NCI-H69 (cell line): ENCODE measurements at places on chromosomes 5 and 9.

DNA sequence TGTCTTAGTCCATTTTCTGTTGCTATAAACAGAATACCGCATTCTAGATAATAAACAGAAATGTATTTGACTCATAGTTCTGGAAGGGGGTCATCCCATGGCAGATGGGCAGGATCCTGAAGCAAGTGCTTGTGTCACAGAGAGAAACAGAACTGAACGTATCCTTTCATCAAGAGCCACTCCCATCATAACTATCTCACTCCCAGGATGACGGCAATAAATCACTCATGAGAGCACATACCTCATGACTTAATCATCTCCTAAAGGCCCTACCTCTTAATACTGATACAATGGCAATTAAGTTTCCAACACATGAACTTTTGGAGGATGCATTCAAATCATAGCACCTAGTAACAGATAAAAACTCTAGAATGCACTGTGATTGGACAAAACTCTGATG lies 142.9 kb downstream of the CAMK4 start:
- peak; percentile 59 for DNase-seq

- DNase-seq = peak; percentile 73
Observed at GRCh38 chr5:98927242-98927988, 1.4 kb downstream of the CHD1 start.

- no peak for DNase-seq
Observed at GRCh38 chr9:87034841-87035240, 87.5 kb upstream of the GAS1 start.

DNA sequence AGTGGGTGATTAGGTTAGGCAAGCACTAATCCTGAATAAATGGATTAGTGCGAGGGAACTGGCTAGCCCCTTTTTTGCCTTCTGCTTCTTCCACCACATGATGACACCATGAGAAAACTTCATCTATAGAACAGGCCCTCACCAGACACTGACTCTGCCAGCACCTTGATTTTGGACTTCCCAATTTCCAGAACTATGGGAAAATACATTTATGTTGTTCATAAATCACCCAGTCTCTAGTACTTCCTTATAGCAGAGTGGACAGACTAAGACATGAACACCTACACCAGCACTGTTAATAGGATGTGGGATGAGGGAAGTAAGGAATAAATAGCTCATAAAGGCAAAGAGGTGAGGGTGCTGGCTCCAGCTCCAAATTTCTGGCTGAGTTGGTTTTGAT lies 1.4 kb downstream of the ZNF622 start:
- DNase-seq = no peak

DNA sequence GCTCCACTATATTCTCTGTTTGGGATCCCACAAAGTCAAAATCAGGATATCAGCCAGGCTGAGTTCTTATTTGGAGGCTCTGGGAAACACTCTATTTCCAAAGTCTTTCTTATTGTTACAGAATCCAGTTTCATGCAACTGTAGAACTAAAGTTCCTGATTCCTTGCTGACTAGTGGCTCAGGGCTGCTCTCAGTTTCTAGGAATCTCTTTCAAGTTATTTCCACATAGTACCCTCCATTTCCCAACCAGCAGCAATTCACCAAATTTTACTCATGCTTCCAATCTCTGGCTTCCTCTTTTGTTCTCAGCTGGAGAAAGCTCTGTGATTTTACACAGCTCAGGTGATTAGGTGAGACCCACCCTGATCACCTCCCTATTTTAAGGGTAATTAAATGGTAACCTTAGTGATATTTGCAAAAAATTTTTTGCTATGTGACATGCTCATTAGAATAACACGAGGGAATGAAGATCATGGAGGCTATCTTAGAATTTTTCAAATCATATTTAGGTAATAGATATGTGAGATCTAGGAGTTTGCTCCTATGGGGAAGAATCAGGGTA lies 794.9 kb upstream of the ARRDC3 start:
- DNase-seq = no peak

DNA sequence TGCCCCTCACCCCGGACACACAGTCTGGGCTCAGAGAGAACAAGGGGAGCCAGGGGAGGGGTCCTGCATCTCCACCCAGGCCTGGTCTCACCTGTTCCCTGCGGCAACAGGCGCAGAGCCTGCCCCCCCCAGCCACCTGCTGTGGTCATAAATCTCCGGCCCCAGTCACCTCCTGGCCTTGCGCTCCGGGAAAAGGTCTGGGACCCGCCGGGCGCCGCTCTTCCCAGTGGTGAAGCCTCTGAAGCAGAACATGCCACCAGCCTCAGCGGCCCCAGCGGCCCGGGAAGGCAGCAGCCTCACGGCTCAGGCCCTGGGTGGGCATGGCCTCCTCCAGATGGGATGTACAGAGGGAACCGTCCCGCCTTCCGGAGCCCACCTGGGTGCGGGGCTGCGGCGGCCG lies 20.6 kb downstream of the NOTCH1 start:
- DNase-seq = peak; percentile 31

GRCh38 chr5:136701191-136701590 lies 335.8 kb upstream of the TRPC7 start:
- DNase-seq = no peak

- no peak for DNase-seq
Observed at GRCh38 chr5:149378241-149378820, 761 bp downstream of the IL17B start.

DNA sequence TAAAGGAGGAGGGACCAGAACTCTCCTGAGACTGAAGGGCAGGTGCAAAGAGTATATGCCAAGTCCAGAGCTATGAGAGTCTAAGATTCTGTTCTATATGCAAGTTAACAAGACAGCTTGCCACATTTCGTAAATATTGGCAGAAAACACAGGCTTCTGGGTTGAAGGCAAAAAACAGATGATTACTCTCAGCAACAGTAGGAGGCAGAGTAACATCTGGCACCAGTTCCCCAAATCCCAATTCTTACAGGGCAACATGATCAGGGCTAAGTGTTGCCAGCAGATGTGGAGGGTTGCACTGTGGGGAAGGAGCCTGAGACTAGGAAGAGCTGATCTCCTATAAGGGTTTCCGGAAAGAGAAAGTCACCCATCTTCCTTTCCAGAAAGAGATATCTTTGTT lies 179.4 kb downstream of the PJA2 start:
- DNase-seq = peak; percentile 9

DNA sequence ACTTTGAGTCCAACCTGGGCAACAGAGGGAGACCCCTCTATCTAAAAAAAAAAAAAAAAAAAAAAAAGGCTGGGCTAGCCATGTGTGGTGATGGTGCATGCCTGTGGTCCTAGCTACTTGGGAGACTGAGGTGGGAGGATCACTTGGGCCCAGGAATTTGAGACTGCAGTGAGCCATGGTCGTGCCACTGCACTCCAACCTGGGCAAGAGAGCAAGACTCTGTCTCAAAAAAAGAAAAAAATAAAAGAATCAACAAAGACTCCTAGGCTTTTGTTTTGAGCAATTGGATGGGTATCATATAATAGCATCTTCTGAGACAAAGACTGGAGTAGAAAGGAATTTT lies 481.7 kb upstream of the PAPPA start:
- DNase-seq = no peak

DNA sequence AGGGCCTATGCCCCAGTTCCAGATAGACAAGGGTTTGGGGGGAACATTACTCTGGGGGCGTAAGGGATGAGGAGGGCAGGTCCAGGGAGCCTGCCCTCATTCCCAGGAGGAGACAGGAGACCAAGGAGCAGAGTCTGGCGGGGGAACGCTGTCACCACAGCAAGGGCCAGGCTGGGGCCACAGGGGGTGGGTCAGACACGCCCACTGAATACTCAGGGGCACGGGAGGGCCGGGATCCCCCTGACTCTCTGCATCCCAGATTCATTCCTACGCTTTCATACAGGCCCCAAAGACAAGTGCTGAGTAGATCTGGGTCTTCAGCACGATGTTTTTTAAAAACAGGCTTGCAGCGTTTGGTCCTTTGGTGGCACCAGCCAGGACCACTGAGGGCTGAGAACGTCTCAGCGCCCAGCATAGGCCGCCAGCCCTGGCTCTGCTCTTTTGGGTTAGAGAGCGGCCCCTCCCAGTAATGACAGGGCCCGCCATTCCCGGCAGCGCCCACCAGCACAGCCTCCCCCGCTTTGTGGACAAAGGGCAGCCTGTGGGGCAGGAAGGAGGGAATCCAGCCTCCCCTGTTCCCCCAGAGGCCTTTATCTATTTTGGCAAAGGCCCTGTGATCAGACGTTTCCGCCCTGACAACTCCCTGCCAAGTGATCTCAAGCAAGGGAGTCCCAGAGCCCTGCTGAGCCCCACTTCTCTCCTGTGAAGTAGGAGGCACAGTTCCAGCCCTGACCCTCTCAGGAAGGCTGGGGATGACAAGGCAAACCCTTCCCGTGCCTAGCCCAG lies 24.9 kb downstream of the NEK6 start:
- no peak for DNase-seq

GRCh38 chr9:79034583-79034982 lies 537.2 kb upstream of the TLE4 start:
- no peak for DNase-seq

- DNase-seq = peak; percentile 95
Observed at GRCh38 chr5:174693697-174694385, 30.5 kb upstream of the MSX2 start.

GRCh38 chr5:51449026-51449425 lies 65.8 kb downstream of the ISL1 start:
- DNase-seq = no peak

GRCh38 chr5:132414634-132415378 lies 45.3 kb downstream of the SLC22A5 start:
- DNase-seq = no peak
